ENCODE measurements at places on chromosomes 2 and 18.

GRCh38 chr2:238696786-238697185 is 151.1 kb upstream of the TWIST2 start:
- DNase-seq = no peak

DNA sequence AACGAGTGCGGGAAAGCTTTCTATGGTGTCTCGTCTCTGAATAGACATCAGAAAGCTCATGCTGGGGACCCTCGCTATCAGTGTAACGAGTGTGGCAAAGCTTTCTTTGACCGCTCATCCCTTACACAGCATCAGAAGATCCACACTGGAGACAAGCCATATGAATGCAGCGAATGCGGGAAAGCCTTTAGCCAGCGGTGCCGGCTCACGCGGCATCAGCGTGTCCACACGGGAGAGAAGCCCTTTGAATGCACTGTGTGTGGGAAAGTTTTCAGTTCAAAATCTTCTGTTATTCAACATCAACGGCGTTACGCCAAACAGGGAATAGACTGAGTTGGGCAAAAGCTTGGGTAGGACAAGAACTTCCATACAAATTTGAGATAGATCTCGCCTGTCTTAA is 16.2 kb downstream of the ZNF2 start:
- no peak for DNase-seq

DNA sequence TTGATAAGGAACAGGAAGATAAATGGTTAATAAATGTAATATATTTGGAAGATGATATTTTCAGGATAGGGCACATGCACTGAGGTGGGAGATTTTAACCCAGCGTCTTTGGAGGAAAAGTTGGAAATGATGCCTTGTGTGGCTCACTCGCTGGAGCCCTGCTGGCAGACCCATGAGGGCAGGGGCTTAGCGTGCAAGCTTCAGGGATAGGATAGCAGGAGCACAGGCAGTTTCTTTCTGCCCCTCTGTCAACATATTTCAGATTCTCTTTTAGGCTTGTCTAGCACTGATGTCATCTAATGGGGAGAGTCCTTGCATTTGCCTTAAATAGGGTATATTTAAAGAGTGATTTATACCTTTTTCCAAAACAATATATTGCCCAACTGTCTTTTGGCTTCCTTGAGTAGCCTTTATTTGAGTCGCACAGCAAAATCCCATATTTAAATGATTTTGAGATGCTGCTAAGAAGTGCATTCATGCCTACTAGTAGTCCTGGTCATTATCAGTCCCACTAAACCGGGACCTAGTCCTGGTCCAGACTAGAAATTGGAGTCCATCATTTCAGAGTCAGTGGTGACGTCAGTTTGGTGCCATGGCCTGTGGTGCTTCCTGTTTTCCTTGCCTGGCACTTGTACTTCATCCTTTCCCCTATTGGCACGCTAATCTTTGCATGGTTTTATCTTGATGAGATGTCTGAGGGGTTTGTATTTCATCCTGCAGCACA is 45.8 kb downstream of the SH3RF3 start:
- DNase-seq = no peak

DNA sequence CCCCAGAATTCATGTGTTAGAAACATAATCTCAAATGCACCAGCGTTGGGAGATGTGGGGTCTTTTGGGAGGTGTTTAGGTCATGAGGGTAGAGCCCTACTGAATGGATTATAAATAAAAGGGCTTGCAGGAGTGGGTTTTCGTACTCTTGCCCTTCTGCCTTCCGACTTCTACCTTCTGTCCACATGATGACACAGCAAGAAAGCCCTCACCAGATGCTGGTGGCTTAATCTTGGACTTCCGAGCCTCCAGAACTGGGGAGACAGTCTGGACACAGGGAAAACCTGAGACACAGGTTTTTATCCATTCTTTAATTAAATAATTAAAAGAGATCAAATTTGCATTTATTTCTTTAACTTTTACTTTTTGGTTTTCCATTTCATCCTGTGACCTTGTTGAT is 87.8 kb downstream of the DIS3L2 start:
- DNase-seq = no peak

GRCh38 chr2:190533968-190534309 is 583 bp downstream of the NEMP2 start:
- no peak for DNase-seq
